A673 (cell line): ENCODE measurements at places on chromosomes 11 and 22. TPM values are rescaled to one million over a fixed set of nuclear protein-coding genes. Genes with fewer than 3 reads are reported as not detected.

The DENND5A gene
- 65.4 and 69.7 TPM in 2 replicates for total RNA-seq

The TBX10 gene
- not detected in 2 replicates for total RNA-seq

The CNTN5 gene
- total RNA-seq, result 0.66 and 0.80 TPM in 2 replicates

GRCh38 chr11:15127341-15127740, 12.6 kb downstream of the INSC start:
- DNase-seq, result no peak
- no peaks in the 10 kb centered on the region for H3K27me3 ChIP-seq
- H3K27ac ChIP-seq, result no peak overlapping the region
- no peaks in the 10 kb centered on the region for H3K36me3 ChIP-seq
- H3K4me3 ChIP-seq, result no peak overlapping the region

GRCh38 chr22:19448076-19448607, 631 bp upstream of the C22orf39 start:
- peak; percentile 73 for DNase-seq
- no peaks in the 10 kb centered on the region for H3K27me3 ChIP-seq
- peak overlapping the region; percentile 96 for H3K4me3 ChIP-seq
- peaks cover 6% of the 10 kb centered on the region for H3K4me1 ChIP-seq
- peak overlapping the region; percentile 92 for H3K27ac ChIP-seq

The STIP1 gene
- 565 and 577 TPM in 2 replicates for total RNA-seq

- no peak overlapping the region for H3K4me3 ChIP-seq
- no peak for DNase-seq
- no peaks in the 10 kb centered on the region for H3K27me3 ChIP-seq
- H3K36me3 ChIP-seq, result no peaks in the 10 kb centered on the region
- H3K4me1 ChIP-seq, result no peaks in the 10 kb centered on the region
- no peak overlapping the region for H3K27ac ChIP-seq
Observed at GRCh38 chr11:65217441-65218423, 36.0 kb downstream of the CAPN1 start.

The CHRNA10 gene
- total RNA-seq, result 1.6 and 2.1 TPM in 2 replicates

The ABTB2 gene
- 40.7 and 46.3 TPM in 2 replicates for total RNA-seq

DNA sequence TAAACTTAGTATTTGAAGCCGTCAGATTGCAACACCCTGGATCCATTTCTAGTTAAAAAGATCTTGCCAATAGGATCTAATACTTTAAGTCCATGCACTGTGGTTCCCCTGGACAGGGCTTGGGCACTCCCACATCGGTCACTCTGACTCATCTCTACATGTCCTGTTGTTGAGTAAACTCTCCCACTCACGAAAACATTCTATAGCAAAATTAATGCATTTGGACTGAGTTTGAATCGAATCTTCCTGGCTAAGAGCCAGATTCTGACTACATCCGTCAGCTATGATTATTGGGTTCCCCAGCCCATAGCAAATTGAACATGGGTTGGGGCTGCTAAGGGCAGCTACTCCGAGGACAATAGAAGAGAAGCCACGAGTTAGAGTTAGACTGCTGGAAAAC, 182.1 kb upstream of the SORL1-AS1 start:
- no peak overlapping the region for H3K27ac ChIP-seq
- no peak overlapping the region for H3K4me3 ChIP-seq
- no peaks in the 10 kb centered on the region for H3K36me3 ChIP-seq
